A549 treated with Mapracorat at 1 μM for 4 hours (cell line): ENCODE measurements at places on chromosomes 11 and 22. TPM values are rescaled to one million over a fixed set of nuclear protein-coding genes. Genes with fewer than 3 reads are reported as not detected.

APOL5 gene
- total RNA-seq: not detected in 5 replicates

VPS26B gene
- 19.0 to 22.4 TPM (median 20.6 TPM) in 5 replicates for total RNA-seq

CCDC86 gene
- 85.4 to 107 TPM (median 94.9 TPM) in 5 replicates for total RNA-seq

TMEM223 gene
- 18.5 to 27.8 TPM (median 26.5 TPM) in 5 replicates for total RNA-seq

NCAM1 gene
- total RNA-seq: 0.33 TPM in 1 of 5 replicates, not detected in the others

SLC22A8 gene
- total RNA-seq: not detected in 5 replicates

ZW10 gene
- total RNA-seq: 11.6 to 14.2 TPM (median 13.4 TPM) in 5 replicates

MRPL17 gene
- total RNA-seq: 86.2 to 114 TPM (median 99.7 TPM) in 5 replicates

APOBEC3B gene
- 27.0 to 32.6 TPM (median 28.8 TPM) in 5 replicates for total RNA-seq

OR4B1 gene
- total RNA-seq: not detected in 5 replicates

GUCD1 gene
- 47.8 to 63.4 TPM (median 53.0 TPM) in 5 replicates for total RNA-seq

CEND1 gene
- total RNA-seq: 1.9 to 2.7 TPM (median 2.2 TPM) in 5 replicates

SCN3B gene
- total RNA-seq: 0.08 to 0.25 TPM (median 0.17 TPM) in 5 replicates

TRIM29 gene
- 19.3 to 24.1 TPM (median 22.6 TPM) in 5 replicates for total RNA-seq

GPR83 gene
- 0.05 to 0.07 TPM (median 0.06 TPM) in 5 replicates for total RNA-seq

FOLR3 gene
- 0.19 TPM in 1 of 5 replicates, not detected in the others for total RNA-seq

CFAP300 gene
- 5.4 to 7.2 TPM (median 6.1 TPM) in 5 replicates for total RNA-seq

ST14 gene
- 0.04 to 0.25 TPM (median 0.10 TPM) in 4 of 5 replicates, not detected in the other for total RNA-seq

HTR3A gene
- not detected in 5 replicates for total RNA-seq

NEFH gene
- 0.03 to 0.16 TPM (median 0.09 TPM) in 5 replicates for total RNA-seq

EFCAB6 gene
- 0.23 to 0.91 TPM (median 0.48 TPM) in 5 replicates for total RNA-seq

MSANTD2 gene
- total RNA-seq: 5.5 to 6.3 TPM (median 5.8 TPM) in 5 replicates

C22orf23 gene
- total RNA-seq: 0.13 to 0.30 TPM (median 0.26 TPM) in 5 replicates
